Activated effector memory CD4-positive, alpha-beta T cell treated with anti-CD3 and anti-CD28 coated beads, Interleukin-2, amount 50 U/mL, for 16 hours (primary cell): ENCODE measurements at places on chromosomes 2 and 18.
A peak's percentile ranks its signal among the peaks of the same experiment; 100 is the strongest.

DNA sequence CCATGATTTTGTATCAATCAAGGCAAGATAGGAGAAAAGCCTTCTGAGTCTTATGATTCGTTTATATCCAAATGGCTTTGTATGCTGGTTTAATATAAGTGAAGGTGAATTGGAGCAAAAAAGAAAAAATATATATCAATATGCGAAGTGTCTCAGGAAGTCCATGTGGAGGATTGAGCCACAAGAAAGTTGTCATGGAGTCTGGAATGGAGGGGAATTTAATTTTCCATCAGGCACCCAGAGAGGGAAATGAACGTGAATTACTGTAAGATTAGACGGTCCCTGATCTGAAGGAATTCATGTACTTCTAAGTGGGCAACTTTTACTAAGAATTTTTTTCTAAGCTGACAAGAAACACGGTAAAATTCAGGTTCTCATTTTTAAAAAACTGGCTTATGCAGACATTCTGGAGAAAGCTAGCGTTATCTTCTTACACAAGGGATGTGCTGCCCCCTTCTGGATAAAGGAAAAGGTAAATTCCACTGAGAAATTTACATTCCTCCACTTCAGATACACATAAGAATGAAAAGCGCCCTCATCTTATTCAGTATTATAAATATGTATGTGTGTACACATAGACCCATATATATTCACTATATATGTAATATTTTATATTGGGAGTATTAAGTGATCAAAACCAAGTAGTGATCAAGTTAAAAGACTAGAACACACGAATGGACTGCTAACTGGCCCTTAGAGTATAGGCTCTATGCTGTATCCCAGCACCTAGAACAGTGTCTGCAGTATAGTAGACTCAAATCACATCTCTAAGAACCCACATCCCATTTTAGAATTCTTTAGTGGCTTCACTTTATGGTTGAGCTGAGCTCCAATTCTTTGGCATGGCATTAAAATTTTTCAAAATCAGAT, 289.0 kb upstream of the TFPI start:
- DNase-seq, result no peak

GRCh38 chr2:176763130-176763529, 449.5 kb upstream of the HNRNPA3 start:
- DNase-seq, result no peak

- DNase-seq, result peak; percentile 61
Observed at GRCh38 chr2:84458551-84459017, 496 bp downstream of the SUCLG1 start.

DNA sequence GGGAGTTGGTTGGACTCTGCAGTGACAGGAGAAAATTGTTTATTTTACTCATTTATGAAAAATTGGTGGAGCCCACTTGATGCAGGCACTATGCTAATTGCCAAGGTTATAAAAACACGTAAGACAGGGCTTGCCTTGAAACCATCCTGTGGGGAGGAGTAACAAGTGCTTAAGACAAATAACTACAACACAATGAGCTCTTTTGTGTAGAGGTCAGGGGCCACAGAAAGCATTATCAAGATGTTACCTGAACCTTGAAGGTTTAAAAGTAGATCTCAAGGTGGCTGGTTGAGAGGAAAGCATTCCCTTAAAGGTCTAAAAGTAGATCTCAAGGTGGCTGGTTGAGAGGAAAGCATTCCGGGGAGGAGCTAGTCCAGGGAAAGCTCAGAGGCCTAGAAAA, 381.8 kb upstream of the POU3F3 start:
- DNase-seq, result no peak

GRCh38 chr2:199830531-199830930, 20.5 kb downstream of the FTCDNL1 start:
- DNase-seq, result no peak

DNA sequence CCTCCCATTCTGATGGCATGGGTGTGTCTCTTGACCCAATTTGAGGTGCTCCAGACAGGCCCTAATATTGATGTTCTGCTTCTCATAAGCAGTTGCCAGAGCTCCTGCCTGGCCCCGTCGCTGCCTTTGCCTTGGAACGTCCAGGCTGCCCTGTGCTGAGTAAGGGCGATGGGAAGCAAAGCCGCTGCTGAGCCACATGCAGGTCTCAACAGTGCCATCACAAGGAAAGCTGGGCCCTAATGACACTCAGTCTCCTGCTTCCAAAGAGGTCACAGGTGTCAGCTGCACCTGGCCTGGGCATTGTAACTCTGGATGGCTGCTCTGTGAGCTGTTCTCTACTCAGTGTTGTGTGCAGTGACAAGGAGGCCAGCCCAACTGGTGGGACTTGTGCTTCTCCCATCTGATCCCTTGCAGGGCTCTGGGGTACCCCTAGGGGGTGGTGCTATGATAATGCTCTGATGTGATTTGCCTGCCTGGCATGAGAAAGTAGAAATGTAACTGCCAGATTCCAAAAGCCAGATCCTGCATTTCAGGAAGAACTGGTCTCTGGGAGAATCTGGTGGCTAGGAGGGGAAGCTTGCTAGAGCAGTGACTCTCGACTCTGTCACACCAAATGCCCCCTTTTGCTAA, 8.7 kb downstream of the TTC39C start:
- no peak for DNase-seq

- DNase-seq, result no peak
Observed at GRCh38 chr2:47002480-47003381, 87.1 kb upstream of the MCFD2 start.

DNA sequence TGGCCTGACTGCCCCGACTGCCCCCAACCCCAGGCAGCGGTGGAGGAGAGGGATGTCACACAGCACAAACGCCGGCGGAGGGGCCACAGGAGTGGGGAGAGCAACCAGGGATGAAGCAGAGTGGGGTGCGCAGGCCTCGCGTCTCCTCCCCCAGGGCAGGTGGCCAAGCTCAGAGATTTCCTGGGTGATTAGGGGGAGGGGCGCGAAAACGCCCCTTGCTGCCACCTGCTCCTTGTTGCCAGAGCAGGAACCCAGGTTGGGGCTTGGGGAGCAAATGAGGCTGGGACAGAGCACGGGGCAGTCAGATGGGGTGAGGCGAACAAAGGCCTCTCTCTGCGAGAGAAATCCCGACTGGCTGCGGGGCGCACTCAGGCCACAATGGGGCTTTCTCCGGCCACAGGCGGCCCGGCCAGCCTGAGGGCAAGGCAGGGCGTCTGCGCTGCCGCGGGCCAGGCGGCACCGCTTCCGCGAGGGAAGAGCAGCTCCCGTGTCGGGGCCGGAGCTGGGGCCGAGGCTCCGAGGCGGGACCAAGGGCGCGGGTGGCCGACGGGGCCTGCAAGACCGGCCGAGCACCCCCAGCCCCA, 11.5 kb downstream of the TEX44 start:
- DNase-seq, result no peak

- DNase-seq, result no peak
Observed at GRCh38 chr18:80042785-80043184, 8.6 kb downstream of the RBFA start.
